Activated naive CD8-positive, alpha-beta T cell treated with anti-CD3 and anti-CD28 coated beads, Interleukin-2, amount 10 ng/mL, durations not matched to agents 7 days and 5 days (primary cell): ENCODE measurements at places on chromosomes 11 and 22. TPM values are rescaled to one million over a fixed set of nuclear protein-coding genes. Genes with fewer than 3 reads are reported as not detected.

GRCh38 chr22:17349172-17349571 lies 20.1 kb upstream of the CECR2 start:
- no peak for DNase-seq

IGF2 gene
- total RNA-seq = not detected

- peak; percentile 61 for DNase-seq
These were observed 38.0 kb downstream of the TMEM45B start for GRCh38 chr11:129853518-129854231.

DNA sequence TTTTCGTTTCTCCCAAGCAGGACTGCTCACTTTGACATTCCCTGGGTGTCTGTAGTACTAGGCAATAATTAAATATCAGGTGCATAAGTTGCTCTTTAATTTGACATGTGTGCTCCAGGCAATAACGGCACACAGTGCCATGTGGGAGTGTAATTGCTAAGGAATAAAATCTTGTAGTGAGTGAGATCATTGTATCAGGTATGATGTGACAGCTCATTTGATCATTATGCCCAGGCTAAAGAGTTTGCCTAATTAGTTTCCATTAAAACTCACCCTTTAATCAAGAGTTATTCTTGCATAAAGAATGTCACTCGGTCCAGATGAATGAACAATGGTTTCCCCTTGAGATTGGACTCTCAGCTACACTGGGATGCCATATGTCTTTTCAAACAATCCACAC lies 220.0 kb downstream of the INSC start:
- DNase-seq = no peak

DNA sequence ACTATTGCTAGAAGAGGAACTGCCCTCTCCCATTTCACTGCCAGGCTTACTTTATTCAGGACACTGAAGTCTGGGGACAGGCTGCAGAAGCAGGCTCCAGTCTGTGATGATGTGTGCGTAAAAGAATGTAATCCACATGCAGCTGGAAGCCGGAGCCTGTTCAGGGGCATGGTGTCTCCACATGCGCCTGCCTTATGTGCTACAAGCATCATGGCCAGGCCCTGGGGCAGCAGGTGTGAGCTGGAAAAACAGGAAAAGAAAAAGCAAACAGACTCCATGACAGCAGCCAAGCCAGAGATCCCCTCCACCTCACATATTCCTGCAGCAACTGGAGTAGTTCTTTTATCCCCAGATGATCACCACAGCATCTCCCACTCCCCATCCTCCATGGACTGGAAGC lies 33.4 kb downstream of the ARFGAP2 start:
- DNase-seq = no peak

DNA sequence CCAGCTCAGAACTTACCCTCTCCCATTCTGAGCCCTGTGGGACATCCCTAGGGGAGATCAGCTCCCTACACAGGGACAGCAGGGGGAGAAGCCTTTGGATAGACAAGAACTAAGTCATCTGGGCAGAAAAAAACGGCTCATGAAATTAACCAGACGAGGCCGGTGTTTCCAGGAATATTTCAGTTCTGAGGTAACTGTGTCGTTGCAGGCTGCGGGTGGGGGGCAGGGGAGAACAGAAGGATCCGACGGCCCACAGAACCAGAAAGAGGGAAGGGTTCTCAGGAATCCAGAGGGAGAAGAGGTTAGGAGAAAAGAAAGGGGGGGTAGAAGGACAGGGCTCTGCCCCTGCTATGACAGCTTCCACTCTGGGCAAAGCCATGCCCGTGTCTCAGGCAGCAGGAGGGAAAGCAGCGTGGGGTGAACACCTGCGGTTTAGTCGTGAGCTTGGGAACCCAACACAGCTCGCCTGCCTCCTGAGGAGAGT lies 3.6 kb downstream of the CLCF1 start:
- no peak for DNase-seq

PARVA gene
- total RNA-seq = 0.65 TPM

DNA sequence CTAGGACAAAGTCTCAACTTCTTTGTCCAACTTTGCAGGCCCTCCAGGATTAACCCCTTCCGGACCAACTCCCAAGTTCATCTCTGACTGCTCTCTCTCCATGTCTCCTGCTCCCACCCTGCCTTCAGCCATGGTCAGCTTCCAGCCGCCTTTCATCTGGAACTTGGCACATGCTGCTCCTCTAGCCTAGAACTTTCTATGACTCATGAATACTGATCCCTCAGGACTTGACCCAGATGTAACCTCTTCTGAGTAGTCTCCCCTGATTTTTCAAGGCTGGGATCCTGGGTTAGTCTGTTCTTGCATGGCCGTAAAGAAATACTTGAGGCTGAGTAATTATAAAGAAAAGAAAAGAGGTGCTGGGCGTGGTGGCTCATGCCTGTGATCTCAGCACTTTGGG lies 5.2 kb upstream of the SLC15A3 start:
- no peak for DNase-seq

DNA sequence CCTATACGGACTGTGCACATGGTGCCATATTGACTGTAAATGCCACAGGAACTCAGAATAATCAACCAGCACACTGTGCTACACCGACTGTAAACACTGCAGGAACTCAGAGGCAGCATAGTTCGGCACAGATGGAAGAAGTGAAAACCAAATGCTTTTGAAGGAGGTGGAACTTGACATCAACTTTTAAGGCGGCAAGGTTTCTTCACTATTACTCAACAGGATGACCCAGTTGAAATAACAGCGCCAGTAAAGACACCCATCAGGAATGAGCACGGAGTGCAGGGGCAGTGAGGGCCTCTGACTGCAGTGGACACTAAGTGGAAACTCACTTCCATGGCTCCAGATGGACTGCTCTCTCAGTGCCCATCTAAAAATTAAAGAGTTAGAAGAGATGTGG lies 15.7 kb downstream of the TESMIN start:
- no peak for DNase-seq

LDHAL6A gene
- total RNA-seq = not detected

MS4A8 gene
- not detected for total RNA-seq

DNA sequence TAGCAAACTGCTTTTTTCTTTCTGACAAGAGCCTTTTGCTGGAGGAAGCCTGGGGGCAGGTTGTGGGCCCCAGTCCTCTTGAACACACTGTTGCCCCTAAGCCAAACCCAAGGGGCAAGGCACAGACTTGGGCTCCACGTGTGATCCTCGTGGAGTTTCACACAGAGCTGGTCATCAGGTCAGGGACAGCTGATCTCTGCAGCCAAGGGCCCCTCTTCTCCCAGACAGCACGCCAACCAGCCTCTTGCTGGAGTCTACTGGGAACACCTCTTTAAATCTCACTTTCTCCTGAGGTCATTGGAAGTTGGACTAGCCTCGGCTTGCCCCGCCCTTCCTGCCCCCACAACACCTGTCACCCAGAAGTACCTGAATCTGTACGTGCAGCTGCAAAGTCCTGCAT lies 39.8 kb downstream of the C11orf58 start:
- DNase-seq = no peak

- no peak for DNase-seq
These were observed 9.7 kb upstream of the SOX10 start for GRCh38 chr22:37994049-37994448.

DNA sequence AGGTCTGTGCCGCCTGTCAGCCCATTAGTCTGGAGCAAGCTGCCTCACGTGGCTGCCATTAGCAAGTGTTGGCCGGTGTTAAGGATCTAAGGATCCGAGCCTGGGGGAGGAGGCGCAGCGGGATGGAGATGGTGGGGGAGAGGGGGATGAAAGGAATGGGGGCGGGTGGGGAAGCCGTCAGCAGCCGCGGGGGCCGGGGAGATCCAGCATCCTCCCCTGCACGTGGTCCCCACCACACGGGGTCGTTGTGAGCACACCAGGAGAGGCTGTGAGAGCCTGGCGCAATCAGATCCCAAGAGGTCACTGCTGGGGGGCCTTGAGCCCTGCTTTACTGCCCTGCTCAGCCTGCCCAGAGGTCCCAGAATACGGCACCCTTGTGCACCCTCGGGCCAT lies 7.3 kb downstream of the CABP7 start:
- peak; percentile 50 for DNase-seq

- DNase-seq = no peak
These were observed 12.7 kb upstream of the OR52K2 start for GRCh38 chr11:4436411-4436810.

DNA sequence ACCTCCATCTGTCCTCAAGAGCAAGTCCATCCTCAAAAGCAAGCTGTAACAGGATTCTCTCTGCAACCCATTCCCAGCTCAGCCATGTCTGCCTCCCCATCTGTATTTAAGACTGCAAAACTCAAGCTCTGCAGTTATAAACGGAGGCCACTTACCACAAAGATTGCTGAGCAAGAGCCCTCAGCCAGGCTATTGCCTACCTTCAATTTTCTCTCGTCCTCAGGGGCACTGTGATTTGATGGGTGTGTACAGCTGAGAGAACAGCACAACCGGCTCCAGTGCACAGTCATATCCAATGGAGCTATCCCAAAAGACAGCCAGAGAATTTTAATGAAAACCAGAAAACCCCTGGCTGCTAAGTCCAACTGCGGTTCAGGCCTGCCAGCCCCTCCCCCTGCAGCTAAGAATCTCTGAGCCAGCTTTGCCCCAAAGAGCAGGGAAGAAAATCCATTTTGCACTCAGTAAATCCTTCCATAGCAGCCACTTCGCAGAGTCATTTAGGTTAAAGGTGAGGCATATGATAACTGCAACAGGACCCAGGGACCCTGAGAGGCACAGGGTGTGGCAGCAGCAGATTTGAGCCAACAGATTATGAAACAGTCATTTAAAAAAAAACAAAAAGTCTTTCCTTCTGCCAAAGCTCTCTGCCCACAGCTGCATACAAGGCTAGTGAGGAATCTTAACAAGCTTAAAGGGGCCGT lies 37.6 kb downstream of the RAB30 start:
- no peak for DNase-seq

- DNase-seq = peak; percentile 58
These were observed 4.2 kb downstream of the AMPD3 start for GRCh38 chr11:10459029-10459970.

TCN1 gene
- total RNA-seq = not detected

SNX32 gene
- total RNA-seq = 2.6 TPM

FADS1 gene
- total RNA-seq = 53.2 TPM

- no peak for DNase-seq
These were observed 41.8 kb downstream of the GNB1L start for GRCh38 chr22:19812910-19813309.

MAPK8IP1 gene
- 0.86 TPM for total RNA-seq

KIAA0930 gene
- total RNA-seq = 41.9 TPM

SOX6 gene
- total RNA-seq = not detected

SPI1 gene
- total RNA-seq = 2.9 TPM

GRCh38 chr11:92048415-92048814 lies 176.2 kb upstream of the FAT3 start:
- no peak for DNase-seq

DNA sequence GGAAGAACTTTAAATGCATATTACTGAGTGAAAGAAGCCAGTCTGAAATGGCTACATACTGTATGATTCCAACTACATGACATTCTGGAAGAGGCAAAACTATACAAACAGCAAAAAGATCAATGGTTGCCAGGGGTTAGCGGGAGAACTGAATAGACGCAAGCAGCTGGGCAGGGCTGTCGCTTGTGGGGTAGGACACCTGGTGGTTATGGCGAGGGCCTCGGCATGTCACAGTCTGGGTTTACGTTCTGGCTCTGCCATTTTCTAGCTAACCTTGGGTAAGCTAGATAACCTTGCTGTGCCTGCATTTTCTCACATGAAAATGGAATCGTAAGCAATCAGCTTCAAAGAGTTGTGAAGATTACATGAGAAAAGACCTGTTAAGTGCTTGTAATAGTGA lies 55.2 kb upstream of the SYT13 start:
- DNase-seq = no peak

- no peak for DNase-seq
These were observed 943 bp downstream of the CSF2RB start for GRCh38 chr22:36914390-36914752.

CASP5 gene
- not detected for total RNA-seq

GRCh38 chr11:86167499-86168164 lies 76.9 kb upstream of the EED start:
- no peak for DNase-seq

GRK3 gene
- total RNA-seq = 32.6 TPM

ABCC8 gene
- not detected for total RNA-seq
